ENCODE measurements at places on chromosomes 12 and 14.

DNA sequence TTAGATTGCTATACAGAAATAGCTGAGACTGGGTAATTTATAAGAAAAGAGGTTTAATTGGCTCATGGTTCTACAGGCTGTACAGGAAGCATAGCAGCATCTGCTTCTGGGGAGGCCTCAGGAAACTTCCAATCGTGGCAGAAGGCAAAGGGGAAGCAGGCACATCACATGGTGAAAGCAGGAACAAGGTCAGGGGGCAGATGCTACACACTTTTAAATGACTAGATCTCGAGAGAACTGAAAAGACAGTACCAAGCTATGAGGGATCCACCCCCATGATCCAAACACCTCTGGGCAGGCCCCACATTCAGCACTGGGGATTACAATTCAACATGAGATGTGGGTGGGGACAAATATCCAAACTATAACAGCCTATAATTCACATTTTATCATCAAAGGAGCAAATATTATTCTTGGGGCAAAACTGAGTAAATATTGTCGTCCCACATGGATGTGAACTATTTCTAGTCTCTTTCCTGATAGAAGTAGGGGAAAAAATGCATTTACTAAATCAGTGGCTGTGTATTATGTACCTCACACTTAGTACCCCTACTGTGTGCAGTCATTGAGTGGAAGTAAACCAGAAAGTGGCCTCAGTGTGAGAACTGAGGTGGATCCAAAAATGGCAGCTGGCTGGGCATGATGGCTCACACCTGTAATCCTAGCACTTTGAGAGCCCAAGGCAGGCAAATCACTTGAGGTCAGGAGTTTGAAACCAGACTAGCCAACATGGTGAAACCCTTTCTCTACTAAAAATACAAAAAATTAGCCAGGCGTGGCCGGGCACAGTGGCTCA lies 25.4 kb upstream of the A2ML1 start:
- no peak for DNase-seq

GRCh38 chr12:47763481-47764346 lies 5.0 kb upstream of the RAPGEF3 start:
- DNase-seq, result no peak

- no peak for DNase-seq
These were observed 30.6 kb upstream of the SLC38A2 start for GRCh38 chr12:46402941-46403718.

DNA sequence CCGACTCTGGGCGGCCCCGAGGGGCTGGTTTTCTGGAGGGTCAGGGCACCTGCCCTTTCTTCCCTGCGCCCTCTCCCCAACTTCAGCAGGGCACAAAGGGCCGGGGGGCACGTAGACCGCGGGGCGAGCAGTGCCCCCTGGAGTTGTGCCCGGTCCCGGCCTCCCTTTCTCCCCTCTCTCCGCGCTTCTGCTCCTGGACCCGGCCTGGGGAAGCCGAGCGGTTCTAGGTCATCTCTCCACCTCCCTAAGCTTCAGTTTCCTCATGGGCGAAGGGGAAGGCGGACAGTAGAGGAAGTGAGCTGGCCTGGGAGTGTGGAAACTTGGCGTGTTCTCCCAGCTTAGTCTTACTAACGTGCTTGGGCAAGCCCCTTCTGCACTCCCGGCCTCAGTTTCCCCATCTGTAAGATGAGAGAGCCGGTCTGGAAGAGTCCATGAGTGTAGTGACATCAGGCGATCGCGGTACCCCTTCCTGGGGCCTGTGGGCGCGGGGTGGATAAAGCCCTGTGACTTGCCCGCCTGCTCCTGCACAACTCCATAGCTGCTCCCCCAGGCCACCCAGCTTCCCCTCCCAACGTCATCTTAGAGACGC lies 158.6 kb upstream of the PARP11 start:
- no peak for DNase-seq

DNA sequence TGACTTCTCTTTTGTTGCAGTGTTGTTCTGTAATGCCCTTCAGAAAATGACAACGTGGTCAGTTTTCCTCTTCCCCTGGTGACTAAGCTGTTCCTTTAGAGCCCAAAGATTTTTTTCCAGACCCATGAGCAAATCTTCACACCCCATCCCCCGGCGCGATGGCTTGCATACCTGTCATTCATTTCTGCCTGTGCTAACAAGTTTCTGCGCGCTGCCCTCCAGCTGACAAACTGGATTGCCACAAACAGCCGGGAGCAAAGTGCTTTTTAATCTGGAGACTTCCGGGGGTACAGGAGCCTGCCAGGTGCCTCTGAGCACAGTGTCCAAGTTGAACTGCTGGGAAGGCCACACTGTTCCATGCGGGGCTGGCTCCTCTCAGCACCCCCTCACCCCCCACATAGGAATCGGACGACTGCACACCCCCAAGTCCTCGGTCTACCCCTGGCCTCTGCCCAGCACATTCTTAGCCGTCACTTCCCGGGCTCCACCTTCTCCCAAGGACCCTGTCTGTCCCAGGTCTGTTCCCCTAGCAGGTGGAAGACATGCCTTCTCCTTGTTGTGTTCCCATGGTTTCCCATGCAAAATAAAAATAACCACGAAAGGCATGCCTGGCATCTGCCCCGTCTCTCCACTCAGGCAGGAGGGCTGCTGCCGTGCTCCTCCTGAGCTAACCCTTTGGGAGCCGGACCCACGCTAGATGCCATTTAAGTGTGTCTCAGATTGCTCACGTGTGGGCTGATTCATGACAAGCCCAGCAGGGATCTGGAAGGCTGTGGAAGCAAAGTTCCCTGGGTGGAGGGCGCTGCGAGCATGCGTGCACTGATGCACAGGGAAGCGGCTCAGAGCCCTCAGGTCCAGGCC lies 14.1 kb downstream of the RILPL1 start:
- no peak for DNase-seq

DNA sequence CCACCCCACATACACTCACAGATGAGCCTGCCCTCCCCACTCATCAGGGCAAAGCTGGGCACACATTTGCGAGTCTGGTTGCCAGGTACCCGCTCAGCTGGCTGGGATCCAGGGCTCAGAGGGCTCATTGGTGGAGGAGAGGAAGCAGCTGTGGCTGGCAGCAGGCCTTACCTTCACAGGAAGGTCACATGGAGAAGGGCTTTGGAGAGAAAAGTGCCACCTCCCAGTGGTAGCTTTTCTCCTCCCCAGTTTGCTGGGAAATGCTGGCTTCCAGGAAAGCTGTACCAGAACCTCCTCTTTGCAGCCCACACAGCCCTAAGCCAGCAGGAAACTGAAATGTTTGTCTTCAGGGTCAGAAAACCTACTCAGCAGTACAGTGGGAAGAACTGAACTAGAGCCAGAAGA lies 55.6 kb downstream of the LGMN start:
- DNase-seq, result no peak

GRCh38 chr12:95653771-95654546 lies 102.7 kb upstream of the USP44 start:
- no peak for DNase-seq

GRCh38 chr12:57229046-57229633 lies 371 bp upstream of the SHMT2 start:
- no peak for DNase-seq

DNA sequence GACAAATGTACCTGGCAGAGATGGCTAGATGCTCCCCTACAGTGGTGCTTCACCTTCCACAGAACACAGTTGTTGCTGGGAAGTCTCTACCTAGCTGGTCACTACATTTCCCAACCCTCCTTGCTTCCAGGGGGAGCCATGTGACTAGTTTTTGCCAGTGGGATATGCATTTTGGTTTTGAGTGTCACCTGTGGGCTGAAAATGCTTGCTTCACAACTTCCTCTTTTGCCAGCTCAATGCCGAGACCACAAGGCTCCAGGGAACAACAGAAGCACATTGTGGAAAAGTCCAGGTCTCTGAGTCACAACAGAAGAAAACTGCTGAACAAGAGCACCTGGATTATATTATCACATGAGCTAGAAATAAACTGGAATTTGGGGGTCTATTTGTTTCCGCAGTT lies 48.5 kb upstream of the ARHGAP5 start:
- no peak for DNase-seq

DNA sequence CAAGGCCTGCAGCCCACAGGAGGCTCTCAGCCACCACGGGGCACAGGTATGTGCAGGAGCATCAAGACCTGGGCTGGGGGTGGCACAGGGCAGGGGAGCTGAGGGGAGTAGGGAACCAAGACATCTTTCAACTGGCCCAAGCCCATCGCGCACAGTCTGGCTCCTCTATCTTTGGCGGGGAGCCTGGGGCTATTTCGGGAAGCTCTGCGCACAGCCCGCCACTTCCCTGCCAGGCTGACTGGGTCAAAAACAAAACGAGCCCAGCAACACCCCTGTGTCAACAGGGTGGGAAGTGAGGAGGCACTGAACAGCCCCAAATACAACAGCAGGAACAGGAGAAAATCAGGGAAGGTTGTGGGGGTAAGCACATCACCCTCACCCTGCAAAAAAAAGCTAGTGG lies 83.9 kb downstream of the ARL6IP4 start:
- DNase-seq, result no peak

DNA sequence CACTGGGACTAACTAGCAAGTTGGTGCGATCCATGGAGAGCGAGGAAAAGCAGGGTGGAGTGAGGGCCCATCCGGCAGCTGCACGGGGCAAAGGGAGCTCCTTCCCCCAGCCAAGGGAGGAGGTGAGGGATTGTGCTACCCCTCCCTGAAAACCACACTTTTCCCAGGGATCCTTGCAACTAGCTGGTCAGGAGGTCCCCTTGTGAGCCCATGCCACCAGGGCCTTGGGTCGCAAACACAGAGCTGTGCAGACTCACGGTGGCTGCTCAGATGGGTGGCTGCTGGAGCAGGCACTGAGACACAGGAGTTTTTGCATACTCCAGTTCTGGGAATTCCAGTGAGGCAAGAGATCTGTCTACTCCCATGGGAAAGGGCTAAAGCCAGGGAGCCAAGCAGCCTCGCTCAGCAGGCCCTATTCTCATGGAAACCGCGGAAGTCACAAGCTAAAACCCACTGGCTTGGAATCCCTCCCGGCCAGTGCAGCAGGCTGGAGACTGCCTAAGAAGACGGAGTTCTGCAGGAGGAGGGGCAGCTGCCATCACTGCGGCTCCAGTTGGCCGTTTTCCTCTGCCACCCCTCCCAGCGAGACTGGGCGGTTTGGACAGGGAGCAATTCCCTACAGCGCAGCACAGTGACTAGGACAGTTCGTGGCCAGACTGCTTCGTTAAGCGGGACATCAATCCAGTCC lies 10.9 kb upstream of the ZNF705A start:
- DNase-seq, result no peak

GRCh38 chr12:80894179-80894578 lies 43.6 kb downstream of the LIN7A start:
- DNase-seq, result no peak

DNA sequence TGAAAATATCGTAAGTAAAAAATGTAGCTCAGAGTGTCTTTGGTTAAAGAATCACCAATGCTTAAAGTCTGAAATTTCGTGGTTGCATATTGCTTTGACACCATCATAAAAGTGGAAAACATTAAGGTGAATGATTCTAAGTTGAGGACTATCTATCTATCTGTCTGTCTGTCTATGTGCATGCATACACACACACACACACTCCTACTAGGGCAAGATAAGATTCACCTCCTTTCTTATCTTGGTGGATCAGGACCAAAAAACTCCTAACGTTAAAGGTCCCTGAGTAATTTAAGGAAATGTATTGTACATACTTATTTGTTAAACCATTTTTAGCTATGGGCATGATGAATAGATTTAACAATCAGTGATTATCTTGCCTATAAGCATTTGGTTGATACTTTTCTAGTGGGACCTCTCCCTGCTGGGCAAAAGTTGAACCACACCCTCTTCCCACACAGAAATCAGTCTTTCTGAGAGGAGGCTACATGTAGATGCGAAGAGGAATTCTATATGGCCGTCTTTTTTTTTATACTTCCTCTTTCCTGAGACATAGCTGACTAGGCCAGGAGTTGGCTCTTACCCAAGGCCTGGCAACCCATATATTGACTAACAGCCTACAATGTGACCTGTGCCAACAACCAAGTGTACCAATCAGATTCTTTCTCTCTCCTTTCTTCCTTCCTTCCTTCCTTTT lies 19.3 kb upstream of the LLPH start:
- DNase-seq, result no peak

- DNase-seq, result no peak
These were observed 49.7 kb downstream of the TRMT5 start for GRCh38 chr14:60931218-60931617.

DNA sequence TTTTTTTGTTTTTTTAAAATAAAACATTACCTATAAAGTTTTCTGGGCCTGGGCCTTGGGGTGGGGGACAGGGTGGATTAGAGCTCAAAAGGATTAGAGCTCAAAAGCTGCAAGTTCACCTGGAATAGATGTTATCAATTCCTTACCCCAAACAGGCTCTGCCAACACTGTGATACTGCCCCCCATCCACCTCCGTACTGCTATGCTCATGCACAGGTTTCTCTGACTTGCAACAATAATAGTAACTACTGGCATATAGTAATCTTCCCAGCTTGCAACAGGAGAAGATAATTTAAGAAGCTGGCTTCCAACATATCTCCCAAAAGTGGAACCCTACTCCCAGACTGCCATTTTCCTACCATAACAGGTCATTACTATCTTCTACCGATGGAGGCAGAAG lies 51.3 kb upstream of the SLCO1C1 start:
- no peak for DNase-seq

GRCh38 chr12:1234073-1234472 lies 243.1 kb downstream of the ERC1 start:
- no peak for DNase-seq

- no peak for DNase-seq
These were observed 217.5 kb upstream of the SEL1L start for GRCh38 chr14:81751198-81751597.

DNA sequence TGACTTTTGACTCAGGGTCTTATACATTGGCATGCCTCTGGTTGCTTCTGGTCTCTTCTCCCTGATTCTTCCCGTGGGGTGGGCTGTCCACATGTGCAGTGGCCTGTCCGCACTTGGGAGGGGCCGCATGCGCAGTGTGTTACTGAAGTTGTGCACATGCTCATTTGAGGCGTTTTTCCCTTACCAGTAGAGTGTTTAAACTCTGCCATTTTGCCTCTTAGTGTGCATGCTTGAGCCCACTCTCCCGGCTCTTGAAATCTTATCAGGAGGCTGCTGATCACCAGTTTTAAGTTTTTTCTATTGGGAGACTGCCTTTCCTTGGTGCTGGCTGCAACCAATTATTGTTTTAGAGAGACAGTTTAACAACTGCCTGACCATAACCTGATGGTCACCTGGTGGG lies 32.1 kb upstream of the HECTD1 start:
- DNase-seq, result no peak

DNA sequence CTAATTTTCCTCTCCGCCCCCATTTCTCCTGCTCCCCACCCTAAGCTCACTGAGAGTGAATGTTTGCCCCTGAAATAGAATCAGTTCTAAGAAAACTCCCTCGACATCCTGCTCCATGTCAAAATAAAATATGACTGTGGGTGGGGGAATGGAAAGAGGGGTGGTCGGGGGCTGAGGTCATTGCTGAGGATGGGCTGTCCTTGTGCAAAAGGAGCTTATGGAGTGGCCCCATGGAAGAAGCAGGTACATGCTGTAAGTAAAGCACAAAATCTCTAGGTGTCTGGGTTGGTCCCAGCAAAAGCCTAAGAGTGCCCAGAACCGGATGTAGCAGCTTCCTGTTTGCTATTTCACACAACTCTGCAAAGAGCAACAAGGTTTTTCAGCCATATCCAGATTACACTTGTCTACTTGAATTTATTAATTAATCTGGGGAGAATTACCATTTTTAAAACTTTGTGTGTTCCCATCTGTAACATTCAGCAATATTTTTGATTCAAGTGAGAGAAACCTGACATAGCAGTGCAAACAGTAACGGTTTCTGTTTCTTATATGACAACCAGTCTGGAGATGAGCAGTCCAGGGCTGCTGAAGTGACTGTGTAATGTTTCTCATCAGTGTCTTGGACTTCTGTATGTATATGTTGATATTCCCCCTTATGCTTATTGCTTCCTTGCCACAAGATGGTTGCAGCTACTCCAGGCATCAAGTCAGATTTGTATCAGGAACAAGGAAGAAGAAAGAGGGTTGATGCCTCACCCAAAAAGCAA lies 40.4 kb upstream of the GZMB start:
- no peak for DNase-seq

All from stimulated activated CD4-positive, alpha-beta T cell treated with anti-CD3 and anti-CD28 coated beads, Interleukin-2, amount 100 ng/mL, for 48 hours (primary cell).